NCI-H226 (cell line): ENCODE measurements at places on chromosomes 5 and 9.

DNA sequence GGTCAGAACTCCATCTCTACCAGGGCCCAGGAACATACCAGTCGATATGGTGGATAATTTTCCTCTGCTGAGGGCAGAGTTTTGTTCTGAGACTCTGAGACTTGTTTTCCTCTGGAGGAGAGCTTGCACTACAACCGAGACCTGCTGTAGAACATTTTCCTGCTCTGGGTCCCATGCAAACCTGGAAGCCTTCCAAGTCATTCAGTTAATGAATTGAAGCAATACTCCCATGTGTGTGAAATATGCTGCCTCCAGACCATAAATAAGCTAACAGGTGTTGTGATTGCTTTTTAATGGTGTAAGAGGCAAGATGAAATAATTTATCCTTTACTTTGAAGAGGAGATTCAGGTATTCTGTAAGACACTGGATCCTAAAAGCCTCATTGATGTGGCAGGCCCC lies 372.8 kb downstream of the TMEM167A start:
- no peak for DNase-seq

DNA sequence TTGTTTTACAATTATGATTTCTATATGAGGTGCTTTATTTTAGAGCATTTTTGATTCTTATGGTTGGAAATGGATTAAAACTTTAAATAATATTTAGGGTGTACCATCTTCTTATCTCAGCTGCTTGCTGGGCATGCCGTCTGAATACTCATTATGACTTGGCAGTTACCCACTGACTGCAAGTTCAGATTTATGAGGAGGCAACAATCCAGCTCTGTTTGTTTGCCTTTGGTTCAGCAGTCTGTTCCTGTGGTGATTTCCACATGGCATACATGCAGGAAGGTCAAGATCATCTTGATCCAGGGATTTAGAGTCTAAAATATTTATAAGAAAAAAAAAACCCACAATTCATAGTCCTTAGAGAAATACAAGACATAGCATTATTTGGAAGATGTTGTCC lies 1254.5 kb upstream of the NUDT12 start:
- DNase-seq: peak; percentile 6

DNA sequence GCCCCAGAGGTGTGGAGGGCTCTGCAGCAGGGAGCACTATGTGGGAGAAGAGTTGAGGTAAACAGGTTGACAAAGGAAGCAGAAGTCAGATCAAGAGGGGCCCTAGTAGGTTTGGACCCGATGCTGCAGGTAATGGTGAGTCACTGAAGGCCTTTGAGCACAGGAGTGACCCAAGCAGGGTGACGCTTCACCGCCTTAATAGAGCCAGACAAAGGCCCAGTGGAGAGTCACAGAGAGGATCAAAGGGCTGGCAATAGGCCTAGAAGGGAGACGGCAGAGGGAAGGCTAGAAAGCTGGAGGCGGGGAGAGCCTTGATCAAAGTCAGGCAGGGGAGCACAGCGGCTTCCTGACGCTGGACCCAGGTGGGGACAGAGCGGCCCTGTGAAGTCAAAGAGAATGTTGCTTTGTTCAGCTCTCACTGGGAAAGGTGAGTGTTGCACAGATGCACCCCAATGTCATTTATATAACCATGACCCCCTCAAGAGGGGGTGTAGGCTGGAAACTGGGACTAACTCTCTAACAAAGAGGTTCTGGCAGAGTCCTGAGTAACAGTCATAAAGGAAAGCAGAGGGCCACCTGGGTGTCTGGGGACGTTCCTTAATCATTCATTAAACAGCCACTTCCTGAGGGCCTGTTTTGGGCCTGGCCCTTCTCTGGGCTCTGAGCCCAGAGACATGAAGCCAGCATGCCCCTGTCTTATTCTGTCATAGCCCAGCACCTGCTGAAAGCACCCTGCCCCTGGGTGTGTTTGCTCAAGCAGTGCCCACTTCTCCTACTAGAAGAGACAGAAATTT lies 9.8 kb upstream of the CPLX2 start:
- DNase-seq: no peak

DNA sequence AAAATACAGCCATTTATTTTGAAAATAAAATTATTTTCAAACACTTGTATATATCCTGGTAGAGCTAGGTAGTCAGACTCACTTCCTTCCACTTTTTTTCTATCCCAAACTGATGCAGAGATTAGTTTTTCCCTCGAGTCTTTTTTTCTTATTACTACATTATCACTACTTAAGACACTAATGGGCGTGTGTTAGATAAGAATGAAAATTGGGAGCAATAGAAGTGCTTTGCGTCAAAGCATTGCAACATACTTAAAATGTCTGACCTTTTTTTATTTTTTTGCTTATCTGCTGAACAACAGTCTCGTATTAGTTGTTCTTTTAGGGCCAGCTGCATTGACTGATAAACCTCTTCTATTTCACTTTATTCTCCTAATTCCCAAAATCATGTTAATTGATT lies 1278.7 kb downstream of the CDH12 start:
- peak; percentile 43 for DNase-seq

- no peak for DNase-seq
These were observed 139.8 kb upstream of the SPEF2 start for GRCh38 chr5:35477911-35478310.

DNA sequence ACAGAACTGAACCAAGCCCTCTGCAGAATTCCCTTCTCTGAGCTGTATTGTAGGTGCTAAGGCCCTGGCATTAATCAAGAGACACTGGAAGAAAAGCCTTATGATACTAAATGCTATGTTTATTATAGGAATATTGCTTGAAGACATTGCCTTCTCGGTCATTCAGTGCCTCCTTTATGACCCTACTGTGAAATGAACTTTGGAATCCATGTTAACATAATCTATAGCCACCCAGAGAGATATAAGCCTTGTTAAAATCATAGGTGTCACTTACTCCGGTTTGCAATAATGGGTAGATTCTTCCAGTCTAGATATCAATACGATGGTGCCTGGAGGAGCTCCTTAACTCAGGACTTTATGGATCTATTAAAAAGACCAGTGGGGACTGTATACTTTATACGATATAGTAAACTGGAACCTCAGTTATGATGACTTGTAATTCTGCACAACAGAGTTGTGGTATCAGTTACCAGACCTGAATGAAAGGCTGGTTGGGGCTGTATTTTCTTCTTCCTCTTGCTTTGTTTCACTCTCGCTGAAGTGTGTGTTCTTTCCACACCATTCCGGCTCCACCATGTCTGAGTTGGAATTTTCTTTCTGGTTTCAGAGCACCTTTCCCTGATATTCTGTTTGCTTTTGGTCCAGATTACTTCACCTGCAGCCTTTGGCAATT lies 154.5 kb downstream of the DROSHA start:
- DNase-seq: no peak

- DNase-seq: no peak
These were observed 110.8 kb downstream of the PSAT1 start for GRCh38 chr9:78407636-78408312.

DNA sequence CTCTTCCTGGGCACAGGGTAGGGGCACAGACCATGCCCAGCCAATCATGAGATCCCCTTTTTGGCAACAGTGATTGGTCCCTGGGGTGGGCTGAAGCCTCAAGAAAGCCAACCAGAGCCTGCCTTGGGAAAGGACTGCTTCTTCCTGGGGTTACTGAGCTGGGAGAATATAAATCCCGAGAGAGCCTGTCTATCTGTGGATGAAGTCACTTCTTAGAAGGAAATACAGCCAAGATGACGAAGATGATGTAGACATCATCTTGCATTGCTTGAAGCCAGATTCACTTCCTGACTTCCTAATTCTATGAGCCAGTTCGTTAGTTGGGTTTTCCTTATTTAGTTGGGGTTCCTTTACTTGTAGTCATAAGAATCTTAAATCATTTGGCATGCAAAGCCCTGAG lies 50.1 kb upstream of the PWWP2A start:
- DNase-seq: peak; percentile 87

- DNase-seq: peak; percentile 58
These were observed 311.7 kb downstream of the YTHDC2 start for GRCh38 chr5:113825176-113825575.

DNA sequence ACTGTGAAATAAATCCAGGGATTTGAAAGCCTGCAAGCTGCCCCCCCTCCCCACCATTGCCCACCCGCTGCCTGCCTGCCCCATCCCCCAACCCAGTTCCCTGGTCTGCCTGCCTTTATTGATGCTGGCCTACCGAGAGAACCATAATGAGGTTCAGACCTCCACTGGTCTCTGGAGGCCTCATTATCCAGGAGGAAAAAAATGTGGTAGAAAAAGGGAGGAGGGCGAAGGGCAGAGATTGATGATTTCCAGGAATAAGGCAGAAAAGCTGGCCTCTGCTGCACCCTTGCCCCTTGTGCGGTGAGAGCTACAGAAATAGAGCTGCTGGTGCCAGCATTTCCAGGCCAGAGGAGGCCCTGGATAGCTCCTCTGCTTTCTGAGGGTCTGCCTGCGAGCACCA lies 216.1 kb downstream of the PAPPA start:
- DNase-seq: no peak

- no peak for DNase-seq
These were observed 5.9 kb downstream of the GFI1B start for GRCh38 chr9:132984202-132985070.

GRCh38 chr5:169615561-169615960 lies 21.5 kb upstream of the DOCK2 start:
- DNase-seq: no peak

- DNase-seq: no peak
These were observed 12.7 kb downstream of the FEM1C start for GRCh38 chr5:115531787-115532367.

DNA sequence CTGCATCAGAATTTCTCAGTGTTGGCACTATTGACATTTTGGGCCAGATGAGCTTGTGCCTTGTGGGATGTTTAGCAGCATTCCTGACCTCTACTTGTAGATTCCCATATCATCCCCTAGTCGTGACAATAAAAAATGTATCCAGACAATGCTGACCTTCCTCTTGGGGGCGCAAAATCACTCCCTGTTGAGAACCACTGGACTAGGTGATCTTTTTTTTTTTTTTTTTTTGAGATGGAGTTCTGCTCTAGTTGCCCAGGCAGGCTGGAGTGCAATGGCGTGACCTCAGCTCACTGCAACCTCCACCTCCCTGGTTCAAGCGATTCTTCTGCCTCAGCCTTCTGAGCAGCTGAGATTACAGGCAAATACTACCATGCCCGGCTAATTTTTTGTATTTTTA lies 22.6 kb downstream of the STXBP1 start:
- no peak for DNase-seq

DNA sequence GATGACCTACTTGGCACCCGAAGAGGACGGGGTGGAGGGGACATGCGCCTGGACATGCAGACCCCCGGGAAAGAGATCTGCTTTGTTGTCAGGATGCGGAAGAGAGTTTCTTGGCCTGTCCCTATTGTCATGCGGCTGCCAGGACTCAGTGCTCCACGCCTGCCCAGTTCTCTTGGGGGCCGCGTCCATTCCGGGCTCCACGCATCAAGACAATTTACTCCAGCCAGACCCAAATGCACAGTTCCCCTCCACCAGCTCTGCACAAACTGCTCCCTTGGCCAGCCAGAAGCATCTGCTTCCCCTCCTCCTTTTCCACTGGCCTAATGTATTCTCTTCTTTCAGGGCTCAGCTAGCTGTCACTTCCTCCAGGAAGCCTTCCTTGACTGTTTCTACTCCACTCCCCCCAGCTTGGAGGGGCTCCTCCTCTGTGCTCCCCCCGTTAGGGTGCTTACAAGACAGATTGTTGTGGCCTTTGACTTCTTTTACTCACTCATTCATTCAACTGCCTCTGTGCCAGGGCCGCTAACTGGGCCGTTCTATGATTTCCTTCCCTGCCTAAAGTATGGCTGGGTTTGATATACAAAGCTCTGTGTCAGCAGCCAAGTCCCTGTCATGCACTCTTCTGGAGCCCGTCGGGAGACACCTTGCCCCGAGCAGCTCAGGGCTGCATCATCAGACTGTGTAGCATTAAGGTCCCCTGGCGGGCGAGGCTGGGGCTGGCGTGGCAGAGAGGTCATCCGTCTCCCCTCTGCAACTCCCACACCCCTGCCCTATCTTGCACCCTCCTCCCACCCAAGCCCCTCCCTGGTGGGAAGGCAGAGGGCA lies 6.6 kb downstream of the FIBCD1 start:
- DNase-seq: peak; percentile 38

DNA sequence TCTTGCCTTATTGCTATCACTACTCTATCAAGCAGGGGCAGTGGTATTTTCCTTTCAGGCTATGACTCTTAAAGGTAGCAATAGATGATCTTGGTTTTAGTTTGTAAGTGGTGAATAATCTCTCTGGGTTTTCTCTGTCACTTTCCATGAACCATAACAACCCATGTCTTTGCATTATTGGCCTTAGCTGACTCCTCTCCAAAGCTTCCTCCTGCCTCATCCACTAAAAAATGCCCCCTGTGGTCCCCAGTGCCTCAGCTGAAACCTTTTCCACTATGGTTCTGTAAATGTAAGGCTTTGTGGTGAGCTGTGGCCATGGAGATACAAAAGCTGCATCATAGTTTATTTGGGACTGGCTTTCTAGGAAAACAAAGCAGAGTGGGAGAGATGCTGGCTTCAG lies 128.8 kb downstream of the GPBP1 start:
- DNase-seq: no peak

DNA sequence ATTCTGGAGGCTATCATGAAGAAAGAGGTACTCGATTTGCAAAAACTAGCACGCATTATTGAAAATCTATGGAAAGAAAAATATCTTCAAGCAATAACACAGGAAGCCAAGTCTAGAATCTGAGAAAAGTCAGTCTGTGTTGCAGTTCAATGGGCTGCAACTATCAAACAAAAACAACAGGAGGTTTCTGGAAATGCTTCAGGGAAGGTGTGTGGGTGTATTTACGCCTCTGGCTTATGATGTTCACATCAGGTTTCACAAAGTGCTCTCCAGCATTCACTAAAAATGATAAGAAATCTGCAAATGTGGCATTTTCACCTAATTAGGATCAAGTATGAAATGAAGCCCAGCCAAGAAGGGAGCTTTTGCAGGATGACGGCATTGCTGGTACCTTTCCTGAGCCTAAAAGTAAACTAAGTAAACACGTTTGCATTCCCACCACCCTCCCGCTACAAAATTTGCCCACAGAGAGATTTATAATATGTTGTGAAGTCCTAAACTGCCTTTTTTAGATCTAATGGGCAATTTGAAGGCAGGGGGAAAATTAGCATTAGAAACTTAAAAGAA lies 146.4 kb downstream of the GABRB2 start:
- DNase-seq: no peak

GRCh38 chr9:72950875-72951442 lies 1.9 kb downstream of the ALDH1A1 start:
- no peak for DNase-seq

DNA sequence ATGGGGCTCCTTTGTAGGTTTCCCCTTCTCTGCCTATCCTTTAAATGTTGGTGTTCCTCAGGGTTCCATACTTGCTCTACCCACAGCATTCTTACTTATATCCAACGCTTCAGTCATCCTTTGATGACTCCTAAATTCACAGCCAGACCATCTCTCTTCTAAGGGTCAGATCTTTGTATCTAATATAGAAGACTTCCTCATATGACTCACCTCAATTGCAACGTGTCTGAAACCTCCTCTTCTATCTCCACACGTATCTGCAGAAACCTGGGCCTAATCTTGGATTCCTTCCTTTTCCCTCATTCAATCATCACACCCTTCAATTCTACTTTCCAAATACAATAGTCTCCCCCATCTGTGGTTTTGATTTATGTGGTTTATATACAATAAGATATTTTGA lies 68.3 kb downstream of the HMGCR start:
- peak; percentile 31 for DNase-seq
